Transverse colon (tissue), 4 donors: ENCODE measurements at places on chromosomes 3 and 15.

DNA sequence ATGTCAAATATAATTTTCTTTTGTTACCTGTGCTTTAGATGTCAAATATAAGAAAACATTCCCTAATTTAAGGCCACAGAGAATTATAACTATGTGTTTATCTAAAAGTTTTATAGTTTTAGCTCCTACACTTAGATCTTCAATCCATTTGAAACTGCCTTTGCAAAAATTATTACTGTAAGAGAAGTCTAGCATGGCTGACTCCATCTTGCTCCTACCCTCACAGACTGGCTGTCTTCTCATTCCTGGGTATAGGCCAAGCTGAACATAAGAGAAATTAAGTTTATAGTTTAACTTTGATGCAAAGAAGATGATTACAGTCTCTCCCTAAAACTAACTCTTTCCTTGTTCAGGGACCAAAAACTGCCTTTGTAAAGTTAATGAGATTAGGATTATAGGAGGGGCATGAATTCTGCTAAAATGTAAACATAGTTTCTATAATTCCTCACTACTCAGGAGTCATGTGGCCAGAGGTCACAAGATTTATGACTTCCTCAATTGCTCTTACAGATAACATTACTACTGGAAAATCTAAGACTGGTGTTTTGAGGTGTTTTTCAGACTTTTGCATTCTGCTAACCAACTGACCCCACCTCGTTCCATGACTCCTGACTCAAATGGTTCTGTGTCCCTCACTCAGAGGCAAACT, 184.0 kb downstream of the BCHE start:
- DNase-seq: no peak

GRCh38 chr3:4849739-4850138, 129.5 kb upstream of the BHLHE40 start:
- no peak for DNase-seq

- no peak for DNase-seq
Measured at GRCh38 chr3:70882104-70882503, 569.7 kb upstream of the MDFIC2 start.

DNA sequence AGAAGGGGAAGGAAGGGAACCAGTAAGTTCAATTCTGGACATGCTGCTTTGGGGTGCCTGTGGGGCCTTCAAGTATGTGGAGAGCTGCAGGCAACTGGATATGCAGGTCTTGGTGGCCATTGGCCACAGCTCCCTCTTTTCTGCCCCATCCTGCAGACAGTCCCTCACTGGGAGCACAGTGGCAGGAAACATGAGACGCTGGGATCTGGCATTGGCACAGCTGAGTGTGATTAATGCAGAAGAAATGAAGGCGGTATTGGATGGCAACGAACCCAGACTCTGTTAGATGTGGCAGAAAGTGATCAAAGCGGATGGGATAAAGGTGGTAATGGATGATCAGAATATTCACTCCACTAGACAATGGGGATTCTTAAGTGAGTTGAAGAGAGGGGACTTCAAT, 23.2 kb upstream of the VPS8 start:
- DNase-seq: no peak

DNA sequence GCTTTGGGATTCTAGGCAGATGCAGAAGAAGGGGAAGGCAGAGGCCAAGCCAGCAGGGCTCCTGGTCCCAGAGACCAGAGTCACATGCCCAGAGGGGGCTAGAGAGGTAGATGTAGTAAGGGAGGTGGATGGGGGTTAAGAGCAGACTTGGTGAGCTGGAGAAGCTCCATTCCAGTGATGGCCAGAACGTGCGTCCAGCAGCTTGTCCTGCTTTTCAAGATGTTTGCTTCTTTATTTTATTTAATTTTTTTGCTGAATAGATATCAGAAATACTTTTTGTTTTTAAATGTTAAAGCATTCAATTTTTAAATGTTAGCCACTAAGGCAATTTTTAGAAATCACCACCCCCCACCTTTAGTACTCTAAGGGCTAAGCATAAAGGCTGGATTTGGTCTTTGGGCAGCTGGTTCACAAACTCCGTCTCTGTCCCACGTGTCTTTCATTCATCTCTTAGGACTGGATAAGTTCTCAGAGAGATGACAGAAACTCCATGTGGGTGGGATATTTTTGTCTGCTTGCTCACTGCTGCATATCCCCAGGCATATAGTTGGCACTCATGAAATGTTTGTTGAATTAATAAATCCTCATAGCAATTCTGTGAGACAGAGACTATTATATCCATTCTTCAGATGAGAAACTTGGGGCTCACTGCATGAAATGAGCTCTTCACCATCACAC, 6.7 kb downstream of the COLQ start:
- no peak for DNase-seq

DNA sequence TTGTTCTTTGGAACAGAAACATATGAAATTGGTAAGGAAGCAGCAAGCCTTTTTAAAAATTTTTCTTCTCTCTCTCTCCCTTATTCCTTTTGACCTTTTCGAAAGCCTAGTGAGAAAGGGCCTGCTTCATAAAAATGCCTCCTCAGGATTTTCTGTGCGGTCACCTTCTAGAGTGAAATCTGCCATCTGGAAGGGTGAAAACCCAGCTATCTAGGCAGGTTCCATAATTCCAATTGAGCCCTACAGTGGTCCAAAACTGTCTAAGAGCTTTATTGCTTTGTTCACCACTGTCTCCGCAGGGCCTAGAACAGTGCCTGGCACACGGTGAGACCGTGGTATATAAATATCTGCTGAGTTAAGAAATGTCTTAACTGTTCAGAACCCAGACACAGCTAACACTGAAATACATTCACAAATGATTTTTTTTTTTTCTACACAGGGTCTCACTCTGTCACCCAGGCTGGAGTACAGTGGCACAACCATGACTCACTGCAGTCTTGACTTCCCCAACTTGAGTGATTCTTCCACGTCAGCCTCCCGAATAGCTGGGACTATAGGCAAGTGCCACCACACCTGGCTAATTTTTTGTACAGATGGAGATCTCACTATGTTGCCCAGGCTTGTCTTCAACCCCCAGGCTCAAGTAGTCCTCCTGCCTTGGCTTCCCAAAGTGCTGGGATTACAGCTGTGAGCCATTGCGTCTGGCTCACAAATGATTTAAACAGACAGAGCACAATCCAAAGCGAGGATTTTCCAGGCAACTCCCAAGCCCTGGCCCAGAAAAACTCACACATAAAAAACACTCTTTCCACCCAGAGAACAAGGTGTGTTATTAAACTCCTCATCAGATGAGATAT, 64.4 kb downstream of the FRMD4B start:
- DNase-seq: no peak

DNA sequence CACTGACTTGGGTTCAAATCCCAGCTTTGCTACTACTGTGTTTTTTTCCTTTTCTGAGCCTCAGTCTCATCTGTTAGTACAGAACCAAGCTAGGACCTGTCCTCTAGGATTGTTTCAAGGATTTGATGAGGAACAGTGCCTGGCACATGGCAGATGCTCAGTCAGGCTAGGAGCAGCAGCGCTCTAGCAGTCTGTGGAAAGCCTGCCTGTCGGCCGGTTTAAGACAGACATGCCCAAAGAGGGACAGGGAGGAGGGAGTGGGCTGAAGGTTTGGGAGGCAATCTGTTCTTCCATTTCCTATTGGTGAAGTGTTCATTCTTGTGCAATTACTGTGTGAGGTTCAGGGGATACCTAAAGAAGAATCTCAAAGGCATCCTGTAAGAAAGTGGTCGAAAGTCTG, 35.1 kb upstream of the RGMA start:
- DNase-seq: no peak

- no peak for DNase-seq
Measured at GRCh38 chr3:13071695-13072094, 1.5 kb downstream of the IQSEC1 start.

DNA sequence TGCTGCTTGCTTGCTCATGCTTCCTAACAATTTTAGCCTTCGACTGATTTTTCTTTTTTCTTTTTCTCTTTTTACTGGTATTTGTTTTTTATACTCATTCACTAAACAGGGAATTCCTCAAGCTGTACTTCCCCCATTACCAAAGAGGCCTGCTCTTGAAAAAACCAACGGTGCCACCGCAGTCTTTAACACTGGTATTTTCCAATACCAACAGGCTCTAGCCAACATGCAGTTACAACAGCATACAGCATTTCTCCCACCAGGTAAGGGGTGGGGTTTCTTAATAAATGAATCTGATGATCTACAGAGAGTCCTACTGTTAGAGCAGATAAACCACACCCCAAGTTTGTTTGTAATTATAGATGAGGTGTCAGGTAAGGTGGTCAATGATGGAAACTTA, 178.8 kb downstream of the MBNL1 start:
- DNase-seq: no peak

GRCh38 chr15:45456212-45457106, 66.1 kb downstream of the SLC30A4 start:
- DNase-seq: peak; percentile 71

DNA sequence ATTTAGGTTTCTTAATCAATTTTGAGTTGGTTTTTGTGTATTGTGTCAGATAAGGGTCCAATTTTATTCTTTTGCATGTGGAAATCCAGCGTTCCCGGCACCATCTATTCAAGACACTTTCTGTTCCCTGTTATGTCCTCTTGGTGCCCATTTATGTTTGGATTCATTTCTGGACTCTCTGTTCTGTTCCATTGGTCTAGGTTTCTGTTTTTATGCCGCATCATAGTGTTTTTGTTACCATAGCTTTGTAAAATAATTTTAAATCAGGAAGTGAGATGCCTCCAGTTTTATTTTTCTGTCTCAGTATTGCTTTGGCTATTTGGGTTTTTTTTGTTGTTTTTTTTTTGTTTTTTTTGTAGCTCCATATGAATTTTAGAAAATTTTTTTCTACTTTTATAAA, 97.1 kb downstream of the LRRC28 start:
- no peak for DNase-seq

DNA sequence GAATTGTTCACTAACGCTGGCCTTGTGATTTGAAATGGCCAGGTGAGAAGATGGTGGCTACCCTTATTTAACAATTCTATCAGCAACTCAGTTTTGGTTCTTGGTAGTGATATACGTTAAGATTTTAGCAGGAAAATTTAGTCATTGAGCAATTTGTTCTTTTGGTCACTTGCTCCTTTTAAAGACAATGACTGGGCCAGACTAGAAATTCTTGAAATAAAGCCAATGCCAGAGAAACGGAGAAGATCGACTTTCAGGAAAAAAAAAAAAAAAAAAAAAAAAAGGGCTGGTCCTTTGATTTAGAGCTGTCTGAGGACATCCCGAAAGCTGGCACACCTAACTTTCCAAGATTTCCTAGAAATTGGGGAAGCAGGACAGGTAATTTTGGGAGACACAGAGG, 178.5 kb downstream of the FNDC3B start:
- DNase-seq: no peak

DNA sequence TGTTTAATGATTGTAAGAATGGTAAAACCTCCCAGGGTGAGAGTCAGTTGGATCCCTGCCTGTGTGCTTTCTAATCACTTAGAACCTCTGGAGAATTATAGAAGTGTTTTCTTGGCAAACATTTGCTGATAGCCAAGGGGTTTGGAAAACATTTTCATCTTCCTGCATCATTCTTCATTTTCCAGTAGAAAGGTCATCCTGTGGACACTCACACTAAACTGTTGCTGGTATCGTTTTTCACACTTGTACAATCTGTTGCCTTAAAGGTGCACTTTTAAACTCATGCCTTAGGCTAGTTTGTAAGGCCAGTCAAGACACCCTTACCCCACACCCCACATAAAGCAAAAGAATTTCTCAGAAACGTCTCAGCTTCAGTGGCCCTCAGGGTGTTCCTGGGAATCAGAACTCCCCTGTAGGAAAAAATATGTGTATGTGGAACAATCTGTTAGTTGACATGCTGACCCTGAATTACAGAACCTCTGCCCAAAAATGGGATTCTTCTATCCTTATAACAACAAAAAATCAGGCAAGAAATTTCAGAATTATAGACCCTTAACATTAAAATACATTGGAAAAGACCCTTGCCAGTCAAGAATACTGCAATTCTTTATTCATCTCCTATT, 5.8 kb upstream of the PLD1 start:
- no peak for DNase-seq
